H54 (cell line): ENCODE measurements at places on chromosomes 3 and 15.

DNA sequence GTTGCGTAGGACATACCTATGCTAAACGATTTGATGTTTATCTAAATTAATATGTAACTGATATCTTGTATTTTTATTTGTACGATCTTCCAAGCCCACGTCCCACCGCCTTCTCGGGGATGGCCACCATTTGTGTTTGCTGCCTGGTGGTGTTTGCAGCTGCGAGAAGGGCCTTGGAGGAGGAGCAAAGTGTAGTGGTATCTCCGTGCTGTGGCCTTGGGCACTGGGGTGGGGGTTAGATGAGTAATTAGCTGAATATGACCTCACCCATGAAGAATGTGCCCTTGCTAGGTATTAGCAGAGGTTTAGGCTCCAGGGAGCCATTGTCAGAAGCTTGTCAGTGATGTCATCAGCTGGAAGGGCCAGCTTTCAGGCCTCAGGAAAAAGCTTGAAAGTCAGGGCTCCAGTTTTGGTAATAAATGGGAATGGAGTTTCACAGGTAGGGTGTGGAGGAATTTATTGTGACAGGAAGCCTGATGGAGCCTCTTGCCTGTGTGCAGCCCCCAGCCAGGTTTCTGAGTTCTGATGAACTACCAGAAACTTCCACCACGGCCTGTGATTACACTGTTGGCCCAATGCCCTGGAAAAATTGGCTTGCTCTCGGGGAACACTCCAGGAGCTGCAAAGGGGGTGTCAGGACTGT, 41.0 kb downstream of the FLNB start:
- DNase-seq = peak; percentile 55

- no peak for DNase-seq
These were observed 67.6 kb downstream of the NOX5 start for GRCh38 chr15:69082021-69082502.

- DNase-seq = no peak
These were observed at the start of gene SLCO2A1 for GRCh38 chr3:134029734-134030378. Gene SLCO2A1, minus strand, starts transcription at chr3:134029925. Its CDS starts 123 bp downstream, at chr3:134029802.

GRCh38 chr3:42736531-42736930, 33.9 kb upstream of the HHATL start:
- no peak for DNase-seq

- DNase-seq = no peak
These were observed 9.2 kb downstream of the CD200R1 start for GRCh38 chr3:112965656-112966055.

- DNase-seq = no peak
These were observed 14.4 kb upstream of the ROBO2 start for GRCh38 chr3:77025471-77025870.

GRCh38 chr3:128804017-128804810, 75.2 kb upstream of the ACAD9 start:
- DNase-seq = peak; percentile 24

GRCh38 chr15:101566748-101567488, 77.4 kb upstream of the PCSK6 start:
- DNase-seq = no peak

GRCh38 chr15:76376029-76376428, 39.5 kb downstream of the ISL2 start:
- DNase-seq = peak; percentile 2

- DNase-seq = no peak
These were observed 906.6 kb downstream of the TUSC7 start for GRCh38 chr3:117616227-117616626.

- no peak for DNase-seq
These were observed 813.8 kb downstream of the TUSC7 start for GRCh38 chr3:117523418-117523817.

DNA sequence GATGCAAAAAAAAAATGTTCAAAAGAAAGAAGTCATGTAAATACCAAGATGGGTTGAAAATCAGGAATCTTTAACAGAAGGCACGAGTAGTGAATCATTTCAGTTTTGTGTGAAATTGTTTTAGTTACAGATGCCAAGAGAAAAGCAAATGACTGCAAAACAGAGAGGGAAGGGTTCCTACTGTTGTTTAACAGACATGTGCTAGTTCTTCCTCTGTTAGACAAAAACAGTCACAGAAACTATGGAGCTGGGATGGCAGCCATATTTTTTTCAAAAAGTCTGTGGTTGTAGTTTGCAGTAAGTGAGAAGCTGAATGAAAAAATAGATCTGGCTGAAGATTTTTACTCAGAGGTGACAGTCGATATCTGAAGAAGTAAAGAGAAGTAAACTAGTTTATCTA, 511.9 kb downstream of the ZIC1 start:
- DNase-seq = no peak

DNA sequence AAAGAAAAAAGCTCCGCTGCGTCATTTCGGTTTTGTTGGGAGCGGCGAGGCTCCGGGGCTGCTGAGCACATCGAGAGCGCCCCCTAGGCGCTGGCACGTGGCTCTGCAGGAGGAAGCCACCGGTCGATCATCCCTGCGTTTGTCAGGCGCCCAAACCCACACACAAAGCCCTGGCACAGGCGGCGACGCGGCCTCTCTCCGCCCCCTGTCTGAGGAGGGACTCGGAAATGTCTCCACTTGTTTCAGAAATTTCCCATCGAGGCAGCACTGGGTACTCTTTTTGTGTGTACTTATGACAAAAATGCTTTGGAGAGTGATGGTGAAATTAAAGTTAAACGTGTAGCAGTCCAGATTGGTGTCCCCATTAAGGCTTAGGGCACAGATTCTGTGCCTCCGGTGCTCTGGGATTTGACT, 407.3 kb upstream of the ONECUT1 start:
- peak; percentile 26 for DNase-seq
